ENCODE measurements at places on chromosomes 12 and 14. TPM values are rescaled to one million over a fixed set of nuclear protein-coding genes. Genes with fewer than 3 reads are reported as not detected.

Gene TSHR
- total RNA-seq, result under 0.01 TPM

Gene PPP1R36
- total RNA-seq, result 0.52 TPM

Gene STYK1
- total RNA-seq, result not detected

Gene LMNTD1
- 0.52 TPM for total RNA-seq

Gene MYH6
- total RNA-seq, result 2.1 TPM

Gene CD163L1
- 4.7 TPM for total RNA-seq

Gene PCNX1
- total RNA-seq, result 79.3 TPM

Gene CCDC38
- not detected for total RNA-seq

Gene KRT77
- total RNA-seq, result not detected

Gene MYF6
- total RNA-seq, result 136 TPM

Gene OR10G2
- total RNA-seq, result not detected

Gene IGFBP6
- total RNA-seq, result 89.8 TPM

Gene CLEC1A
- 1.0 TPM for total RNA-seq

Gene CMTM5
- total RNA-seq, result 2.1 TPM

Gene BMAL2
- 1.6 TPM for total RNA-seq

Gene CLEC2B
- total RNA-seq, result 2.6 TPM

Gene CD4
- 6.8 TPM for total RNA-seq

Gene MORN3
- total RNA-seq, result under 0.01 TPM

Gene RHOJ
- 7.3 TPM for total RNA-seq

Gene SDSL
- total RNA-seq, result 0.52 TPM

Gene TTC9
- 1.0 TPM for total RNA-seq

Gene ZC2HC1C
- total RNA-seq, result under 0.01 TPM

Gene SLC10A1
- not detected for total RNA-seq

Gene SLC4A8
- total RNA-seq, result 0.52 TPM

Gene MIP
- not detected for total RNA-seq

Gene C14orf180
- total RNA-seq, result 3.7 TPM

Gene DYNC1H1
- 211 TPM for total RNA-seq

Gene KLRF2
- total RNA-seq, result not detected

Gene CNOT2
- 134 TPM for total RNA-seq

Gene KIF5A
- under 0.01 TPM for total RNA-seq

Gene APOLD1
- total RNA-seq, result 9.9 TPM

Gene MYL2
- 140 TPM for total RNA-seq

Gene LALBA
- not detected for total RNA-seq

Gene ERBB3
- total RNA-seq, result 154 TPM

Gene NFE2
- 5.2 TPM for total RNA-seq

Gene FOXN4
- total RNA-seq, result not detected

Gene SERPINA9
- not detected for total RNA-seq

Gene IL22
- not detected for total RNA-seq

Gene SLC17A8
- under 0.01 TPM for total RNA-seq

Gene ST8SIA1
- 5.2 TPM for total RNA-seq

Gene KRT3
- not detected for total RNA-seq

Gene STAC3
- 166 TPM for total RNA-seq

Gene SIVA1
- 51.7 TPM for total RNA-seq

Gene GLS2
- not detected for total RNA-seq

Gene OR6C2
- not detected for total RNA-seq

Gene KRT6B
- not detected for total RNA-seq

Gene EIF2B2
- total RNA-seq, result 18.8 TPM

Gene DCAF11
- 85.6 TPM for total RNA-seq

Gene LRRK2
- total RNA-seq, result 11.0 TPM

Gene CLEC6A
- under 0.01 TPM for total RNA-seq

Gene TAS2R13
- total RNA-seq, result 4.2 TPM

Gene TSPAN19
- not detected for total RNA-seq

Gene PIWIL1
- not detected for total RNA-seq

Measured in skeletal muscle tissue (tissue), 5 donors.